ENCODE measurements at places on chromosomes 5 and 9. TPM values are rescaled to one million over a fixed set of nuclear protein-coding genes. Genes with fewer than 3 reads are reported as not detected.

The SPEF2 gene
- 9.3 TPM for total RNA-seq

The EGFL7 gene
- total RNA-seq: 0.78 TPM

The DIPK1B gene
- total RNA-seq: not detected

The ACTL7A gene
- total RNA-seq: not detected

The PCDHGA2 gene
- total RNA-seq: not detected

The KIAA0825 gene
- 0.97 TPM for total RNA-seq

The HSPB3 gene
- total RNA-seq: not detected

The SLIT3 gene
- not detected for total RNA-seq

The FOXE1 gene
- not detected for total RNA-seq

The IL33 gene
- not detected for total RNA-seq

The SPINK6 gene
- not detected for total RNA-seq

The NOXA1 gene
- total RNA-seq: 0.58 TPM

The GRXCR2 gene
- total RNA-seq: not detected

The ATG12 gene
- total RNA-seq: 52.7 TPM

The SH3TC2 gene
- not detected for total RNA-seq

The PCDHGA9 gene
- total RNA-seq: not detected

The C9orf50 gene
- not detected for total RNA-seq

The FOXI1 gene
- total RNA-seq: not detected

The APBA1 gene
- 2.8 TPM for total RNA-seq

The SOX30 gene
- total RNA-seq: 0.50 TPM

The FAT2 gene
- total RNA-seq: not detected

The FER gene
- 9.5 TPM for total RNA-seq

The WDR38 gene
- not detected for total RNA-seq

The CTXN3 gene
- total RNA-seq: not detected

The RNF183 gene
- 10.9 TPM for total RNA-seq

The IFNA13 gene
- not detected for total RNA-seq

The ADAMTSL1 gene
- total RNA-seq: not detected
